ENCODE measurements at places on chromosomes 7 and 10.

DNA sequence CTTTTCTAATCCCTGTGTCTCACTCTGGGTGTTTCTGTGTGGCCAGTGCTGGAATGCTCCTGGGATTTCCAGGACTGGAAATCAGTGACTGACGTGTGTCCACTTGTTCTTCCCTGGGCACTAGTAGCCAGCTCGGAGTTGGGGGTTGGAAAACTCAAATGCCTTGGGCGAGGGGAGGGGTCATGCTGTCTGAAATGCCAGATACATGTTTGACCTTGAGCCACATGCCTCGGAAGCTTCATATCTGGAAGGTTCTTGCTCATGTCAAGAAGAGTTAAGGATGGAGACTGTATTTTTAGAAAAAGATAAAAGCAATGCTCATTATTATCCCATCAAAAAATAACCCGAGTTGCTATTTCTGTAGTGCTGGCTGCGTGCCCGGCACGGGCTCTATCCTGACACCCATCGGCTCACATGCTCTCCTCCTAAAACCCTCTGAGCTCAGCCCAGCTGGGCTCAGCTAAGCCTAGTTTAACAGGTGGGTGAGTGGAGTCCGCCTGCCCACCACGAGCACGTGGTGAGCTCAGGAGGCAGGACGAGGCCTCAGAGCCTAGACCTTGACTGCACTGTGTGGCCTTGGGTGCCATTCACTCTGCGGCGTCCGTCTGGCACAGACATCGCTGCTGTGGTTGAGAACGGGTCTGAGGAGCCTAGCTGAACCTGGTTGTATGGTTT is 6.4 kb downstream of the DPYSL4 start:
- DNase-seq = no peak

- peak; percentile 80 for DNase-seq
Observed at GRCh38 chr10:8416192-8416701, 361.8 kb downstream of the GATA3 start.

DNA sequence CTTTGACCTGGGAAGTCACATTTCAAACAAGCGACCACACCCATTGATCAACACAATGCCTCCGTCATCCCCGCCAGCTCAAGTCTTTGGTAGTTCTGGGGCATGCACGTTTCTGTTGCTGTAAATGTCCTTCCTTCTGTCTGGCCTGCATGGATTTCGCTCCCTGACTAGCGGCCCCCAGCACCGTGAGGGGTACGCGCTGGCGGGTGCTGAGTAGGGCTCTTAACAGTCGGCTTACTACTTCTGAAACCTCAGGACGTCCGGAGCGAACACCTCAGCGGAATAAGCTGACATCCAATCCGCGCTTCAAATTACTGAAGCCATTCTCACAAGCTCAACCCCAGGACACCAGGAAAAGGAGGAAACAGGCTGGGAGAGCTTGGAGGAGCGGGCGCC is 505 bp downstream of the NUDCD3 start:
- peak; percentile 45 for DNase-seq

DNA sequence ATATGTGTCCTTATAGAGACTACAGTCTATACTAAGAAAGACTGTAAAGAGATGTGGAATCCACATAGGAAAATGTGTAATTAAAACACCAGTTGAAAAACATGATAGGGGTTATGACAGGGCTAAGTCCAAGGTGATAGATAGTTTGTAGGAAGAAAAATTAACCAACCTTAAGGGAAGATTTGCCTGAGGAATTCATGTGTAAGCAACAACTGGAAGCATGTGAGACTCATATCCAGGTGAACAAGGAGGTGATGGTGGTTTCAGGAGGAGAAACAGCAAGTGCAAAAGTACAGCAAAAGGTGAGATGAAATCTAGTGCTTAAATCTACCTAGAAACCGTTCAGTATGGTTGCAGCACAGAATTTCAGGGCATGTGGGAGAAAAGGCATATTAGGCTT is 216.7 kb upstream of the ETV1 start:
- no peak for DNase-seq

- DNase-seq = no peak
Observed at GRCh38 chr7:36021367-36021766, 131.7 kb upstream of the EEPD1 start.

GRCh38 chr10:118912961-118913600 is 116.4 kb upstream of the NANOS1 start:
- no peak for DNase-seq

- DNase-seq = no peak
Observed at GRCh38 chr10:42578019-42578418, 60.4 kb downstream of the ZNF33B start.

DNA sequence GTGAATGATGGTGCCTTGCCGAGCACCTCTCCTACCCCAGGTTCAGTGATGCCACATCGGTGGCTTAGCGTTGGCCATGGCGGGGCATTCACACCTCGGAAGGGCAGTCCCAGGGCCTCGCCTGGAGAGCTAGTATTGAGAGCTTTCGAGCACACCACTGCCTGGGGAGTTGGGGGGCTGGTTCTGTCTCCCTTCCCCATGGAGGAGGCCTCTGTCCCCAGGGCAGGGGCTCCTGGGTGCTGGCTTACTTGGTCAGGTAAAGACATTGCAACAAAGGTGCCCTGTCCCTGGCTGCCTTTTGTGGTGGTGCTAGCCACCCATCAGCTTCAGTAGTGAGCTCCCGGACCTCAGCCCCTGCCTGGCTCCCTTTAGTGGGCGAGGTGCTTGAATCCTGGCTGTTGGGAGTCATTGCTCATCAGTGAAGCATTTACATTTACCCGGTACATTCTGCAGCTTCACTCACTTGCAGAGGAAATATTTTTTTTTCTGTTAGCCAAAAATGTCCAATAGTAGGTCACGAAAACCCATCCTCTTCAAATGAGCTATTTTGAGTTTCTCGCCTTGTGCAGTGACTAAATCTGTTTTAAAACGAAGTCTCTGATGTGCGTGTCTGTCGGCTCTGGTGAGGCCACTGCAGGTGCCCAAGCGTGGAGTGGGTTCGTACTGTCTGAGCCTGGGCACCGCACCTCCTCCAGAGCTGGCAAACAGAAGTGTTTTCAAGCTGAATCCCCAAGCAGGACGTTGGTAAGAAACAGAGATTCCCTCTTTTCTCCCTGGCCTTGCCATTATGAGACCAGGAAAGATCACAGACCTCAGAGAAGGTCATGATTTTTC is 95.5 kb downstream of the INPP5A start:
- DNase-seq = no peak

GRCh38 chr10:123599366-123599849 is 66.7 kb upstream of the GPR26 start:
- no peak for DNase-seq

DNA sequence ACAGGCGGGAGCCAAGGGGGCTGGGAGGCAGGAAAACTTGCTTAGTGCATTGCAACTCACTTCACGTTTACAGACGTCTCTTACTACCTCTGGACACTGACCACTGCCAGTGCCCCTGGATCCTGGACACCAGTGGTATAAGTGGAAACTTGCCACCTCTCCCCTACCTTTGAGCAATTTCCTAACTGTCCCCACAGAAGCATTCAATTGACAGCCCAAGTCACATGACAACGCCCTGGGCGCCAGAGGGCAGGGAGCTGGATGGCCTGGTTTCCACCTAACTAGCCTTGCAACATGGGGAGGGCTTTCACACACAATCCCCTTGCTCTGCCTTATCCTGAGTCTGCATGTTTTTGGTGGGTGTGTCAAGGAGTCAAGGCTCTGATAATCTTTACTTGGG is 113.8 kb downstream of the DYNC2I1 start:
- DNase-seq = no peak

DNA sequence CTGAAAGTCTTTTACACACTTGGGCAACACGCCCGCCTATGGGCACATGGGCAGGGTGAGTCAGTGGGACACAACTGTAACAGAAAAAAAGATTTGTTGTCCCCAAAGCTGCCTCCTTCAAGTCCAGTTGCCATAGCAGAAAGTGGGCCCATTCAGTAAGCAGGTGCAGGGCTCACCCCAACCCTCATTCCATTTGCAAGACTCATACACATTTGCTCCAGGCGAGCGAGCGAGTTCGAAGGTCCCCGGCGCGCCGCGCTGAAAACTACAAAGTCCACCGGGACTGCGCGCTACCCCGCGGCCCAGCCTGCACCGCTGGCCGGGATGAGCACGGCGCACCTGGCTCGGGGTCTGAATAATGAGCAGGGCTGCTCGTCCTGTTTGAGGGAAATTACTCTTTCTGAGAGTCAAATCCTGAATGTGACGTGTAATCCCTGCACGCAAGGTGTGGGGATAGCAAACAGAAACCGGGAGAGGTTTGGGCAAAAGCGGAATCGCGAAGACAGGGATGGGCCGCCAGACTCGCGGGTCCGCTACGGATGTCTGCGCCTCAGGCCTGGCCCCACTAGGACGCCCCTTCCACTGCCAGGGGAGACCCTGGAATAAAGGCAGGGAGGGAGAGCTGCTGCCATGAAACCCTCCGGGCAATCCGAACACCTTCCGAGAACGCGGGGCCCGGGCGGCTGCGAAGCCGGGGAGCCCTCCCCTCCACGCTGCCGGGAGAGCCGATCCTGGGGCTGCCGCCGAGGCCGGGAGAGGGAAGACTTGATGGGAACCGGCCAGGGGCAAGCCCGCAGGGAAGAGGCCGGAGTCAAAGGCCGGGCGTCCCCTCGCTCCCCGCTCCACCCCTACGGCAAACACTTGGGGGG is 982 bp downstream of the COBL start:
- no peak for DNase-seq

DNA sequence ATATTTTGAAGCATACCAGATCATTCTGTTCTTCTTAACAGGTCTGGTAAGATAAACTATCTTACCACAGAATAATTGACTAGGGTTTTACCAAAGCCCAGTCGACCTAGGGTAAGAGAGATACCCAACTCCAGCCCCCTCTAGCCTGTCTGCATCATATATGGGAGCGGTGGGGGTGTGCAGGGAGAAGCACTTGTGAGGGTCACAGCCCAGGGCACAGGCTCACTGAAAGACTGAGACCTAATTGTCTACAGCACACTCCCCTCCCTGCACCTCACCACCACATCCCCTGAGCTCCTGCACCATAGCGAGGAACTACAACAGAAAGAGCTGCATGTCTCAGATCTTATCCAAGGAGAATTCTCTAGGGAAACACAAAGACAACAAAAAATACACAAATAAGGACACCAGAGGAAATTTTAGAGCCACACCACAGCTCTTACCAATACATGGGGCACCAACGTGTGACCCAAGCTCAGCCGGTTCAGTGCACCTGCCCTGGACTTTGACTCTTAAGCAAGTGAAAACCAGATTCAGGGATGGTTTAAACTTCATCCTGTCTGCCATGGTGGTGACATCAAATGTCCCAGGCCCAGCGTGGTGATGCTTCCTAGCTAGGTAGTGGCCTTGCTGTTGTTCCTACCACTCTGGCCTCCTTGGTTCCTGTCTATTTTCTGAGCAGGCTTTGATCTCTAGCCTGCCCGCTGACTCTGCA is 150.8 kb downstream of the HERPUD2 start:
- no peak for DNase-seq

DNA sequence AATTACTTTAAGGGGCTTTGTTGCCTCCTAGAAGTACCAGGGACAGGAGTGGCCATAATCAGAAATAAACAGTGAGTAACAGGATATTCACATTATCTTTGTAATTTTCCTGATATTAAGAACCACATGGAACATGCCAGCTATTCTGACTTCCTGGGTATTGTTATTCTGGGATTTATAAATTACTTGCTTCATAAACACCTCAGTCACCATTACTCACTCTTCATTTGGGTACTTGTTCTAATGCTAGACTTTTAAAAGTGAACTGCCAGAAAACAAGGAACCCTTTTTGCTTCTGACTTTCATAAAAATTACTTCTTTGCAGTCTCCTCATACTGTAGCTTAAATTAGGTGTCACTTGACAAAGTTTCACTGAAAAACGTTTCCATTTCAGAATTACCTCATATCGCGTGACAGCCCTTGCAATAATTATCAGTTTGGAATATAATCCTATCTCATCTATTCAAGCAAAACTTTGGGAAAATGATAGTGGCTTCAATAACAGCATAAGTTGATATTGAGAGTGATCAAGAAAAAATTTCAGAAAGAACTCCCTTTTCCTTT is 29.8 kb downstream of the CABCOCO1 start:
- no peak for DNase-seq

DNA sequence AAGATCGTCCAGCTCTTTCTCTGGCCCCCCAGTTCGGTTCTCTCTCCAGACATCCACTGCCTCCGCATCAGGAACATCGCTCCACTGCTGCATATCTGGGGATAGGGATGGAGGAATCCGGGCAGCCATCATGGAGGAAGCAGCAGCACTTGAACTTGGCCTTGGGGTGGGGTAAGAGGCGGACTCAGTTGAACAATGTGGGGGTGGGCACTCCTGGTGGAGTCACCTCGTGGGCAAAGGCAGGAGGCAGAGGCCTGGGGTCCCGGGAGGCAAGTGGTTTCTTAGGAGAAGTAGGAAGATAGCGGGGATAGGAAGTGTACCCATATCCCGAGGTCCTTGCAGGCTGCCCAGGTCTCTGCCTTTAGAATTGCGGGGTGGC is 98.3 kb downstream of the CHST15 start:
- DNase-seq = no peak

GRCh38 chr7:140439359-140439758 is 35.5 kb downstream of the RAB19 start:
- no peak for DNase-seq

All from CD4-positive, alpha-beta T cell treated with Interleukin-2 at 100 ng/mL for 4 hours (primary cell).